Omental fat pad (tissue), 4 donors: ENCODE measurements at places on chromosomes 6 and 20. TPM values are rescaled to one million over a fixed set of nuclear protein-coding genes. Genes with fewer than 3 reads are reported as not detected.

DNA sequence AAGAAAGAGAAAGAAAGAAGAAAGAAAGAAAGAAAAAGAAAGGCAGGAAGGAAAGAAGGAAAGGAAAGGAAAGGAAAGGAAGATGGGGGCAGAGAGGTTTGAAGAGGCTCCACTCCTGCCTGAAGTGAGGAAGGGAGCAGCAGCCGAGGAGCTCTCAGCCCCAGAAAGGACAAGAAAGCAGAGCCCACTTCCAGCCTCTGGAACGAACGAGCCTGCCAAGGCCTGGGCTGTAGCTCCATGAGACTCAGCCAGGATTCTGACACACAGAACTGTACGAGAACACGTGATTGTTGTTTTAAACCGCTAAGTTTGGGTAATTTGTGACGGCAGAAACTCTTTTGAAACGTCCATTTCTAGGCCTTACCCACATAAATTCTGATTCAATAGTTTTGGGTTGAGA, 69.5 kb downstream of the TTLL2 start:
- DNase-seq: no peak

The MLIP gene
- 0.75 TPM for total RNA-seq

DNA sequence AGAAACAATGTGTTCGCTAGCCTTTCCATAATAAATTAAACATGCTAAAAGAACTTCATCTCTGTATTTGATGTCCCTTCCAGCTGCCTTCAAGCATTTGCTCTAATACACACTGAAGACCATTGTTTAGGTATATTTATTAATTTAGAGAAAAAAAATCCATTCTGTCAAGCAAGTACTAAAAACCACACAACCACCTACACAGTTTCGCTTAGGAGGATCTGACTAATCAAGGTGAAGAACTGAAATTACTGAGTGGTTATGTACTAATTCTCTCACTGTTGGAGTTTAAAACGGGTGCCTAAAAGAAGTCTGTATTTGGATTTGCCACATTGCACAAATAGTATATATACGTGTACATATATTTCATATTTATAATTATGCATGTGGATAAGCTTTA, 58.9 kb downstream of the GMDS start:
- no peak for DNase-seq

DNA sequence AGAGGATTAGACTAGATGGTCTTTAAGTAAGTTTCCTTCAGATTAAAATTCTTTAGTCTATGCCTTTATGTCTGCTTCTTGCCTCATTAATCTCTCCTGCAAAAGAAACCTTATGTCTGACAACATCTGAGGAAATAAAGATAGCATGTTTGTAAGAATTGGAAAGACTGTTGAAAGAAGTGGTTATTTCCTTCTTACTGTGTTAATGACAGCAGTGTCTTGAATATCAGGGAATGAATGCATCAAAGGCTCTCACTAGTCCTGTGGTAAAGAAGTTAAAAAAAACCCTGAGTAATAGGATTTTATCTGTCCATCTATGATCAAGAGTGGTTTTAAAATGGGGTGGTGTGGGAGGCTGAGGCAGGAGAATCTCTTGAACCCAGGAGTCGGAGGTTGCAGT, 302.0 kb downstream of the PRL start:
- no peak for DNase-seq

The GHRH gene
- total RNA-seq: not detected

GRCh38 chr6:20868397-20869096, 334.3 kb downstream of the CDKAL1 start:
- DNase-seq: no peak

The HAO1 gene
- not detected for total RNA-seq

GRCh38 chr20:11229772-11230171, 556.0 kb upstream of the JAG1 start:
- DNase-seq: no peak

DNA sequence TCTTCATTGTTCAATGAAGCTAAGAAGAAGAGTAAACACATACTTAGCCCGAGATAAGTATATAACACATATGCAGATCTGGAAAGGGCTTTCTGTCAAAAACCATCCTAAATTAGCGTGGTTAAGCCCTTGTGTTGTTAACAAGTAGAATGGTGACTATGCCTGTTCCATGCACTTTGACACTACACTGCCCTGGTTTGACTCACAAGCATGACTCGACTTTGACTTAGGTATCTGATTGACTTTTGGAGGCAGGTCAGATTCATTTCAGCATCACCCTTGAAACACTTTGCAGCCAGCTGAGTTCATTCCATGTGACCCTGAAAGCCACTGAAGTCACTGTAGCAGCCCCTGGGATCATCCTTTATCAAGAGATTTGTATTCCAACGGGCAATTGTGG, 239.8 kb downstream of the TBX18 start:
- no peak for DNase-seq

DNA sequence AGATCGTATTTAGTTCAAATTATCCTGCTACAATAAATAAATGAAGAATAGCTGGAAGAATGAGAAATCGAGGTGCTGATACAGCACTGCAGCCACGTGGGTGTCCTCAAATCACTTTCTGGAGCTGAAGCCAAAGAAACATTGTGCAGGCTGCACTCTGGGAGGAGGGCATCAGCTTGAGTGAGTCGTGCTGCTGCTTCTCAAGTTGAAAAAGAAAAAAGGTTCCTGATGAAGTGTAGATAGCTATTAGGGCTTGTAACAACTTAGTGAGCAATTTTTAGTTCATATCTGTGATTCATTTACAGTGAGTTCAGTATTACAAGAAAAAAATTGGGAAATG, 40.5 kb downstream of the DSE start:
- no peak for DNase-seq
